ENCODE measurements at places on chromosomes 3 and 15.

- no peak for ATAC-seq
Observed at GRCh38 chr3:90044084-90044816, 936.8 kb downstream of the EPHA3 start.

GRCh38 chr3:23648326-23648995 lies 157.3 kb upstream of the UBE2E1 start:
- no peak for ATAC-seq

- no peak for ATAC-seq
Observed at GRCh38 chr3:57717205-57717868, 24.5 kb upstream of the DENND6A start.

DNA sequence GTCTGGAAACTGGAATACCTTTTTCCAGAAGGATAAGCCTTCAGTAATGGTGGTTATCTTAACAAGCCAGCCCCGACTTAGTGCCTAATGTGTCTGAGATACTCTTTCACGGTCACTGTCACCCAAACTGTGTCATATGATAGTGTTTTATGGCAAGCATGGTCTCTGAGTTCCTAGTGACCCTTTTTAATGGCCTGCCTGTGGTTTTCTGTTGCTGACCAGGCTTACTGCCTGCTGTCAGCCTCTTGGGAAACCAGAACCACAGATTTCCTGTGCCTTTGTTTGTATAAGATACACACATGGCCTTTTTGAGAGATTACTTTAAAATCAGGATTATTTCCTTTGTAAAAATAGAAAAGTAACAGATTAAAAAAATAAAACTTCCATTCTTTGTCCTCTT lies 22.4 kb downstream of the HPS3 start:
- ATAC-seq: no peak

DNA sequence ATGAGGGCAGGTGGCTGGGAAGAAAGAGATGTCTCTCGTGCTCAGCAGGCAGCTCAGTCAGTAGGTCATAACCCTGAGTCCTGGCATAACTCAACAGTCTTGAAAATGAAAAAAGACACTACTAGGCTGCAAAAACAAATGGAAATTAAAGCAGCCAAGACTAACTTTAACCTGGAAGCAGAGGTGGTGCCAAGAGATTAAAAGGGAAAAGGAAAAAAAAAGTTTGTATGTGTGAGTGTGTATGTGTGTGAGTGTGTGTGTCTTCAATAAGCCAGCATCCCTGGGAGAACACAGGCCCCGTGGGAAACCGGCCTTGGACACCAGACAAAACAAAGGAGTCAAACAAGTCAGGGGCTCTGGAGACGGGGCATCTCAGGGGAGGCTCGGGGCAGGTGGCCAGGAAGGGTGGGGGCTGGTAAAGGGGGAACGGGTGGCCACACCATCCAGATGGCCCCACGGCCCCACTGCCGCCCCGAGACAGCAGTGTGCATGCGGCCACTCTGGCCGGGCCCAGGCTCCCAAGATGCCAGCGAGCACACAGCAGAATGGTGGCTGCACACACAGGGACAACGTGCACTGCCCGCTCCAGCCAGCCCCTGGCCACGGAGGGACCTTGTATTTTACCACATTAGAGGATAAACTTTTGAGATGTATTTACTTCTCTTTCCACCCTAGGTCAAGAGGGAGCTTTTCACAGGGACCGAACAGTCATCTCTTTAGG lies 23.8 kb downstream of the CYFIP1 start:
- peak; percentile 14 for ATAC-seq

DNA sequence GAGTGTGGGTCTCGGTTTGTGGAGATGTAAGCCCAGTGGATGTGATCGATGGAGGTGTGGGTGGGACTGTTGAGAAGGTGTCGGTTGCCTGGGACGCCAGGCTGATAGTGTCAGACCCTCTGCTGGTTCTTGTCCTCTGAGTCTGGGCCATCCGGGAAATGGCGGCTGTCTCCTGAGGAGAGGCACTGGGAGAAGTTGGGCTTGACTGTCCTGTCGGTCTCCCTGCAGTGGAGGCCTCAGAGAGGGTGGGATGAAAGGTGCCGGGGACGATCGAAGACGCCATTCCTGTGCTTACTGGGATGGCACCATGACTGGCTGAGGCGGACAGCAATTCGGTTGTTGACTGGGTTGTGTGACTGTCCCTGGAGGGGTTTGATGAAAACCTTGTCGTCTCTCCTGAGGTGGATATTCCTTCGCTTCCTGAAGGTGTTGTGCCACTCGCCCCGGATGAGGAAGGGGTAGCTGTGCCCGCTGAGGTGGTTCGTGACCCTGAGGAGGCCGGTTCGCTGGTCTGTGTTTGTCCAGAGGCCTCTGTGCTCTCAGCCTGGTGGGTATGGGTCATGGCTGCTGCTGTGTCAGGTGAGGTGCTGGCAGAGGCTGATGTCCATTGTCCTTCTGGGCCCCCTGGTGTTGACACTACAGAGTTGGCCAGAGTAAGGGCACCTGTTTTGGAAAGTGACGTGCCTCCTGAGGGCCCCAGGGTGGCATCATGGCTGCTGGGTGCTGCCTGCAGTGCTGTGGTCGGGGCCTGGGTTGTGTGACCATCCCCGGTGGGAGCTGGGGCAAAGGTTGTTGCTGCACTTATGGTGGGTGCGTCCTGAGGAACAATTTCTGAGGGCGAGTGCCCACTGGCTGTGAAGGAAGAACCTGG lies 22.8 kb downstream of the MUC4 start:
- ATAC-seq: no peak

DNA sequence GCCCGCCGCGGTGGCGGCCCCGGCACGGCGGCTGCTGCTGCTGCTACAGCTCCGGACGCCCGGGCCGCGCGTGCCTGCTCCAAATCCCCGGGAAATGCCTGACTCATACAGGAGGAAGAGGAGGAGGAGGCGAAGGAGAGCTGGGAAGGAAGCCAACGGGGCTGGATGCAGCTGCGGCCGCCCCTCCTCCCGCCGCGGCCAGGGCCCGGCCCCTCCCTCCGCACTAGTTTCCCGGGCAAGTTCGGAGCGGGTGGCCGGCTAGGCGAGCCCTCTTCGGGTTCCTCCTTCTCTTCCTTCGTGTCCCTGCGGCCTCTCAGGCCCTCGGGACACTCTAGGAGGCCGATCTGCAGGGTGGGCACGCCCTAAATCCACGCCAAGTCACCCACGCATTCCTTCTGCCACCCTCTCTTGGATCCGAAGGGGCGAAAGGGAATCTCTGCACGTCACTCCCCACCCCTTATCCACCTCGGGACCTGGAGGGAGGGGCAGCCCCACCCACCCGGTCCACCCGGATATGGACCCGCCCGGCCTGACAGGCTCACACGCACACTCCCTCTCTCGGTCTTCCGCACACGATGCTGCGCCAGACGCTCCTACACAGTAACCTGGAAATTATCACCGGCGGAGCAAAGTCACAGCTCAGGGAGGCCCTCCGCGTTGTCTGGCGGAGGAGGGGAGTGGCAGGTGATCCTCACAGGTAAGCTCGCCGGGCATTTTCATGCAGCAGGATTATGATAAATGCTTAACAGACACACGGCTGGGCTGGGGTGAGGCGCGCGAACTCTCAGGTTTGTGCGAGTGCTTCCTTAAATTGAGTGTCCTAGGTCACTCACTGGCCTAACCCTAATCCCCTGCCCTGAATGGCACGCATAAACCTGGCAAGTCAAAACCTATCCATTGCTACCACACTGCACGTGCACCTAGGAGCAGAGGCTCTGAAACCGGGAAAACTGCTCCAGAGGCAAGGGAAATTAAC lies at the start of the genes OSBPL10 and ZNF860:
Gene OSBPL10 (minus strand): TSS at position 57 of the 976 bp plus-strand sequence. CDS start 83 bp downstream, outside the sequence.
Gene ZNF860 (plus strand): TSS at position 545 of the 976 bp plus-strand sequence. CDS start 7,330 bp downstream, outside the sequence.
- ATAC-seq: peak; percentile 93

DNA sequence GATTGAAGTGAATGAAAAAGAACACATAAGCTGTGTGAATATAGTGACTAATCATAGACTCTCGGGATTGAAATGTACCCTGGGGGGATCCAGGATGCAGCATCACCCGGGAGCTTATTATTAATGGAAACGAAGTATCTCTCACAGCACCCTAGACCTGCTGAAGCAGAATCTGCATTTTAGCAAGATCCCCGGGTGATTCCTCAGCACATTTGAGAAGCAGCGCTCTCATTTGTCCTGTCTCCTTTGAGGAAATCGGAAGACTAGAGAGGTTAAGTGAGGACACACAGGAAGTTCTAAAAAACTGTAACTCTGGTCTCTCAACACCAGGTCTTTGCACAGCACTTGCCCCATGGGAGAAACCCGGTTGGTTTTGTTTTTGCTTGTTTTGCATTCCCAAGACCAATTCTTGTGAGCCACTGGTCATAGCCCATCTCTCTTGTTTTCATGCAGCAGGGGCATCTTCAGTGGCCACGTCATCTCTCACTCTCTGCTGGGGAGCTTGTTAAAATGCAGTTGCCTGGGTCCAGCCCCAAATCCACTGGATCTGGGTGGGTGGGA lies 30.2 kb downstream of the ZNF710 start:
- no peak for ATAC-seq
